ENCODE measurements at places on chromosomes 2 and 18.
A peak's percentile ranks its signal among the peaks of the same experiment; 100 is the strongest.

GRCh38 chr2:181682795-181683517, 2.6 kb upstream of the NEUROD1 start:
- DNase-seq, result no peak

DNA sequence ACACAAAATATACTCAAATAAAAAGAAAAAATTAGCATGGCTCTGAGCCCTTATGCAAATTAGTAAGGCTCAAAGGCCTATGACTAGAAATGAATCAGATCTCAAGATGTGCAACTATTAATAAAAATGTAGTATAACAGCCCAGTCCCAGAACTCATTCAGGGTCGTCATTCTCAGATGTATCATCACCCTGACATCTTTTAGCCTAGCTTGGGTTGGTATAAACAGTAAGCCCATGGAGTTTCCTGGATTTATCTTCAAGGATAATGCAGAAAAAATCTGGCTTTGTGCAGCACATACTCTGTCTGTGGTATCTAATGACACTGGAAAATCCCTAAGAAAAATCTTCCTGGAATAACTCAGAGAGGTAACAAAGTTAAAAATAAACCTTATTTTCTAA, 239.3 kb downstream of the ZNF385B start:
- DNase-seq, result peak; percentile 6

- DNase-seq, result no peak
Observed at GRCh38 chr2:17969661-17970060, 91.2 kb downstream of the KCNS3 start.

GRCh38 chr2:196294516-196294909, 123.1 kb upstream of the STK17B start:
- no peak for DNase-seq

Measured in RKO (cell line).